ENCODE measurements at places on chromosomes 4 and X.

GRCh38 chrX:134171661-134172587, 65.1 kb upstream of the CCDC160 start:
- no peak overlapping the region for H3K27ac ChIP-seq
- H3K4me1 ChIP-seq: no peaks in the 10 kb centered on the region
- DNase-seq: peak; percentile 30

DNA sequence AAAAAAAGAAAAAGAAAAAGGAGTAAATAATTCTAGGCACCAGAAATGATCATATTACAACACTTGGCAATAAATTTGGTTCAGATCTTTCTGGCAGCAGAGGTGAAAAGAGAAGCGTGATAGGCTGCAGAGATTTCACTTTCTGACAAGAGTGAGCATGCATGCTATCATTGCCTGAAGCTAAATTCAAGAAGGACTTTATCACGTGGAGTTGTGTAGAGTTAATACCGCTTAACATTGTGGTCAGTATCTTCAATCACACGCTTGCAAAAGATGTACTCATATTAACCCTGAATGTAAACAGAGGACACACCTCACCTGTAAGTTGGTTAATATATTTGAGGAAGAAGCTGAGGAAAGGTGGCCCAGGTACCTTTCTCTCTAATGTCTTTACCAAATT, 31.4 kb upstream of the RBPJ start:
- no peak for DNase-seq
- H3K27ac ChIP-seq: no peak overlapping the region
- no peaks in the 10 kb centered on the region for H3K27me3 ChIP-seq
- H3K4me1 ChIP-seq: peaks cover 4% of the 10 kb centered on the region
- no peaks in the 10 kb centered on the region for H3K36me3 ChIP-seq

DNA sequence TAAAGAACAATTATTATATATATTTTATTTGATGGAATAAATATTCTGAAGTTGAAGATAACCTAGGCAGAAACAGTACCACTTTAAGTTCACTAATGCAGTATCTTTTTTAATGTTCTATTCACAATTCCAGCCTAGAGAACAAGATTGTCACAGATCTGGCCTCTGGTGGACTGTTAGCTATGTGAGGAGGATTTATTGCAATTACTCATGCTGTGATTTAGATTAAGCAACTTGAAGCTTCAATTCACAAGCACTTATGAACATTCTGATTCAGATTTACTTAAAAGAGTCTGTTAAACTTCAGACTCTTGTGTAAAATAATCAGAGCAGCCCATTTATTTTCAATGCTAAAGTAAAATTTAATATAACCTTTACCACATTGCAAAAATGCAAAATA, 1489.8 kb downstream of the STIM2 start:
- H3K4me3 ChIP-seq: no peak overlapping the region
- H3K27ac ChIP-seq: no peak overlapping the region
- H3K36me3 ChIP-seq: no peaks in the 10 kb centered on the region
- no peaks in the 10 kb centered on the region for H3K4me1 ChIP-seq
- H3K27me3 ChIP-seq: no peaks in the 10 kb centered on the region

DNA sequence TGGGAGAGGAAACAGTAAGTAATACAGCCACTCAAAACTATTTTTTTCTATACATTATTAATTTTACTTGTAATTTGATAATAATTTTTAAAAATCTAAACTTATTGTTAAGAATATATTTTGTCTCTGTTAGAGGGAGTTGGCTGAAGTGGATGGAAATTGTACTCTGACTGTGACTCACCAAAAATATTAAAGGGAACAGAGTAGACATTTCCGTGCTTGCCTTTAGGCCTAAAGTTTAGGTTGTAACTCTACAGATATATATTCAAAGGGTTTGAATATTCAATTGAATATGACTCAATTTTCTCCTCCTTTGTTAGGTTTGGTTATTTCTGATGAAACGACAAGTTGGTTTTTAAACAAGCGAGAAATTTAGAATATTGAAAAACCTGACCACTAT, 128.3 kb upstream of the PITX2 start:
- no peaks in the 10 kb centered on the region for H3K36me3 ChIP-seq
- no peak overlapping the region for H3K27ac ChIP-seq
- no peak overlapping the region for H3K4me3 ChIP-seq
- DNase-seq: no peak
- no peaks in the 10 kb centered on the region for H3K27me3 ChIP-seq
- H3K4me1 ChIP-seq: no peaks in the 10 kb centered on the region

DNA sequence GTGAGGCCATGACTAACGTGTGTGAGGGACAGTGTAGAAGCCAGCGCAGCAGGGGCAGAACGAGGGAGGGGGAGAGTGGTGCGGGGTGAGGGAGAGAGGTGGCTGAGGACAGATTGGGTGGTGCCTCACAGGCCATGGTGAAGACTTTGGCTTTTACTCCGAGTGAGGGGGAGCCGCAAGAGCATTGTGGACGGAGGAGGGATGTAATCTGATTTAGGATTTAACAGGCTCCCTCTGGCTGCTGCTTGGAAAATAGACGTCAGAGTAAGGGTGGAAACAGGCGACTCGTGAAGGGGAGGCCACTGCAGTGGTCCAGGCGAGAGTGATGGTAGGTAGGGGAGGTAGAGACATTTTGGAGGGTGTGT, 13.0 kb downstream of the PPP1R3F start:
- no peak overlapping the region for H3K4me3 ChIP-seq
- peak; percentile 50 for DNase-seq
- no peak overlapping the region for H3K27ac ChIP-seq

GRCh38 chr4:84967243-84967690, 777 bp upstream of the WDFY3 start:
- no peak for DNase-seq
- H3K27ac ChIP-seq: peak overlapping the region; percentile 97
- no peaks in the 10 kb centered on the region for H3K27me3 ChIP-seq
- no peaks in the 10 kb centered on the region for H3K36me3 ChIP-seq

All from ovary (tissue), 10 donors.